ENCODE measurements at places on chromosomes 11 and 22. TPM values are rescaled to one million over a fixed set of nuclear protein-coding genes. Genes with fewer than 3 reads are reported as not detected.
A peak's percentile ranks its signal among the peaks of the same experiment; 100 is the strongest.

The SMIM35 gene
- 4.0 TPM for total RNA-seq

DNA sequence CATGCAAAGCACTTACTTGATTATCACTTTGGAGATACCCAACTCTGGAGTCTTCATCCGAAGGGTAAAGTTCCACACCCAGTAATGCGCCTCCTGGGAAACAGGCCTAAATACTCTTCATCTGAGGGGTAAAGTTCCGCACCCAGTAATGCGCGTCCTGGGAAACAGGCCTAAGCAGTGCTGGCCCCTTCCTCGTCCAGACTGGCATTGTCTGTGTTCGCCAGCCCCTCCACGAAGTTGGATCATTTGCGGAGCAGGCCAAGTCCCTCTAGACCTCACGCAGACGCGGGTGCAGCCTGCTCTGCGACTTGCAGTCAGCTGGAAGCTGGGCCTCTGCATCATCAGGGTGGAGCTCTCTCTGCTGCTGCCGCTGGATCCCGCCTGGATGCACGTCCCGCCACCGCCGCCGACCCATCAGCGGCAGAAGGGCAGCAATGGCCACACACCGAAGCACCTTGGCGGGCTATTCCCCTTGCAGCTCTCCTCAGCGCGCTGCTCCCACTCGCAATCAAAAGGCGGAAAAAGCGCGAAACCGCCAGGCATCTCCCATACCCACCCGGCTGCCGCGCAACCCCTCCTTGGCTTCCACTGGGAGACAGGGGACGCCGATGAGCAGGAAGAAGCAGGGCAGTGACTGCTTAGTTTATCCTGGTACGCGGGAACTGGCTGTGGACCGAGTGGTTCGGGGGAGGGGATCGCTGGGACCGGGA is 34.1 kb upstream of the GLYATL1 start:
- H3K4me3 ChIP-seq, result no peak overlapping the region
- H3K27me3 ChIP-seq, result peaks cover 75% of the 10 kb centered on the region
- H3K36me3 ChIP-seq, result no peaks in the 10 kb centered on the region
- H3K27ac ChIP-seq, result no peak overlapping the region
- no peak for DNase-seq

- H3K27ac ChIP-seq, result no peak overlapping the region
- no peak overlapping the region for H3K4me3 ChIP-seq
- no peaks in the 10 kb centered on the region for H3K27me3 ChIP-seq
- H3K36me3 ChIP-seq, result no peaks in the 10 kb centered on the region
- no peak for DNase-seq
These were observed 227.8 kb downstream of the ETS1 start for GRCh38 chr11:128359515-128359914.

GRCh38 chr11:71787098-71787823 is 45.7 kb upstream of the DEFB108B start:
- H3K27ac ChIP-seq, result peak overlapping the region; percentile 97
- H3K27me3 ChIP-seq, result peaks cover 9% of the 10 kb centered on the region
- no peaks in the 10 kb centered on the region for H3K36me3 ChIP-seq
- peaks cover 25% of the 10 kb centered on the region for H3K4me1 ChIP-seq

GRCh38 chr11:63290285-63290684 is 46.9 kb upstream of the SLC22A25 start:
- H3K4me1 ChIP-seq, result no peaks in the 10 kb centered on the region
- no peak overlapping the region for H3K27ac ChIP-seq
- no peak for DNase-seq
- no peaks in the 10 kb centered on the region for H3K36me3 ChIP-seq
- no peak overlapping the region for H3K4me3 ChIP-seq

DNA sequence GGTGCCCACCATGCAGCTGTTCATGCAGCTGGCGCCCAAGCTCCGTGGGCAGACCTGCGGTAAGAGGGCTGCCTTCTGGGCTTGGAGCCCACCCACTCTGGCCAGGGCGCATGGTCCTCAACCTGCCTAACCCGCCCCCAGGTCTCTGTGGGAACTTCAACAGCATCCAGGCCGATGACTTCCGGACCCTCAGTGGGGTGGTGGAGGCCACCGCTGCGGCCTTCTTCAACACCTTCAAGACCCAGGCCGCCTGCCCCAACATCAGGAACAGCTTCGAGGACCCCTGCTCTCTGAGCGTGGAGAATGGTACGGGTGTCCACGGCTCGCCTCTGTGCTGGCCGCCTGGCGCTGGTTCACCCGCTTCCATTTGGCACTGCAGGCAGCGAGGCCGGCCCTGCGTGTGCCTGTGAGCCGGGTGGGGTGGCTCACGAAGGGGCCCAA is 11.0 kb downstream of the MUC5AC start:
- no peak overlapping the region for H3K27ac ChIP-seq
- no peaks in the 10 kb centered on the region for H3K36me3 ChIP-seq
- no peaks in the 10 kb centered on the region for H3K27me3 ChIP-seq
- no peaks in the 10 kb centered on the region for H3K4me1 ChIP-seq
- H3K4me3 ChIP-seq, result no peak overlapping the region
- DNase-seq, result no peak

DNA sequence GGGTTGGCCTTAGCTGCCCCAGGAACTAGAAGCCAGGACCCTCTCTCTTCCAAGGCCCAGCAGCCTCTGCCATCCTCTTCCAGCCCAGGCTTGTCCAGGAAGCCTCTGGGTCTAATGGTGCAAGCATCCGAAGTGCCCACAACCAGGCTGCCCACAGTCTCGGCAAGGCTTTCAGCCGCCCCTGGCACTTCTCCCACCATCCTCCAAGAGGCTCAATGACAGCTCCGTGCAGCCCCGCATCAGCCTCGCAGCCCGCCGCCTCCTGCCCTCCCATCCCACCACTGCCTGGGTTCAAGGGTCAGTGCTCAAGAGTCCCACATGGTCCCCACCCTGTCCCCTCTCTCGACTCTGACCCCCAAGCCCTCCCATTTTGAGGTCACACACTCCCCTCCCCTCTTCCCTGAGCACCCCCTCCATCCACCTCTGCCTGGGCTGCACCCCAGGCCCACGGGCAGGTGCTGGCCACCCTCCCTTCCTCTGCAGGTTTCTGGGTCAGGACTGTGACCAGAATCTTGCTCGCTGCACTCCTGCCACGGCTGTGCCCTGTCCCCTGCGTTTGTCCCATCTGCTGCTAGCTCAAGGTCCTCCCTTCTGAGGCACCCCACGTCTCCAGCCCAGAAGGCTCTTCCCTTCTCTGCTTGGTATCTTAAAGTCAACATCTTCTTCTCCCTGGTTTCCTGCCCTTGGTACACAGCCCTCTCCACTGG is 17.2 kb downstream of the IFITM10 start:
- H3K4me3 ChIP-seq, result no peak overlapping the region
- H3K27ac ChIP-seq, result no peak overlapping the region
- H3K27me3 ChIP-seq, result peaks cover 36% of the 10 kb centered on the region
- no peak for DNase-seq
- H3K36me3 ChIP-seq, result peaks cover 3% of the 10 kb centered on the region
- peaks cover 45% of the 10 kb centered on the region for H3K4me1 ChIP-seq

The GLYATL2 gene
- not detected for total RNA-seq

- H3K27me3 ChIP-seq, result no peaks in the 10 kb centered on the region
- DNase-seq, result no peak
- H3K36me3 ChIP-seq, result peaks cover 46% of the 10 kb centered on the region
- H3K27ac ChIP-seq, result peak overlapping the region; percentile 99
- H3K4me1 ChIP-seq, result peaks cover 35% of the 10 kb centered on the region
These were observed 1.6 kb downstream of the PPP2R1B start for GRCh38 chr11:111764621-111765020.

The DDIAS gene
- total RNA-seq, result 12.0 TPM

The UCP2 gene
- total RNA-seq, result 199 TPM

DNA sequence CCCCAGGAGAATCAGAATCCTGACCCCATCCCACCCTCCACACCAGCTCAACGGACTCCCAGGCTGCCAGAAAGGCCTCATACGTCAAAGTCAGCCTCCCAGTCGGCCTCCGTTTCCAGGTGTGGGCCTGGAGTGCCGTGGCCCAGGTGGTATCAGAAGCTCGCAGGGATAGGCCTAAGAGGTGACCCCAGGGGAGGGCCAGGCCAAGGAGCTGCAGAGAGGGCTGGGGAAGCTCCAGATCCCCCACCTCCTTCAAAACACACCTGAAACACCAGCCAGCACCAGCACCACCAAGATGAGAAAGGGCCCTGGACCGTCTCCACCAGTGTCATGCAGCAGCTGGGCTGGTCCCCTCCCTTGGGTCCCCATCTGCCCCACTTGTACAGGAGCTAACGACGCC is 20.3 kb downstream of the ASCL2 start:
- no peaks in the 10 kb centered on the region for H3K36me3 ChIP-seq
- H3K4me3 ChIP-seq, result no peak overlapping the region
- no peak for DNase-seq
- peaks cover 25% of the 10 kb centered on the region for H3K27me3 ChIP-seq
- no peak overlapping the region for H3K27ac ChIP-seq

The OR52H1 gene
- not detected for total RNA-seq

GRCh38 chr11:2074266-2074825 is 64.8 kb downstream of the IGF2 start:
- H3K4me3 ChIP-seq, result no peak overlapping the region
- no peak for DNase-seq

The POU2AF2 gene
- not detected for total RNA-seq

The SLC7A4 gene
- 0.53 TPM for total RNA-seq

DNA sequence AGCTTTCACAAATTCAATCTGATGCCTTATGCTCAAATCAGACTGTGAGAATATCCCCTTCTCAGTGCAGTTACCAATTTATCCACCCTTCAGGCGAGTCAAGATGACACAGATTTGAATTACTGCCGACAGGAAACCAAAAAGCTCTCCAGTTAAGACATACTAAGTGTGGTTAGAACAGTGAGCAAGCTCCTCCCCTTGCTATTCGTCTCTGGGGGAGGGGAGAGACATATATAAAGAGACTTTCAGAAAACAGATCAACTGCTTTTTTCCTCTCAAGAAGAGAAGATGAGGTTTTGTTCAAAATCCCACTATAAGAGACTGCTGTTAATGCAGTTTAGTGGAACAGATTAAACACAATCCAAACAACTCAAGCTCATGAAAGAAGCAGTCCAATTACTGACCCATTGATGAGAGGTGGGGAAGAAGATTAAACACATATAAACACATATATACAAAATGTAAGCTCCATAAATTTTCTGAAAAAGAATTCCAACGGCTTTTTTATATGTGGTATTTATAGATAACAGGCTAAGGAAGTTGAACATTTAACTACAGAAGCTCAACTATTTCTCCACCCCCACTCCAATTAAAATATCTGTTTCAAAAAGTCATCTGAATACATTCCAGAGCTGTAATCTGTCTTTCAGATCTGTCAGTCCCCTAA is 102.7 kb downstream of the MRTFA start:
- H3K36me3 ChIP-seq, result peaks cover 8% of the 10 kb centered on the region
- peaks cover 60% of the 10 kb centered on the region for H3K4me1 ChIP-seq
- peak; percentile 81 for DNase-seq
- H3K4me3 ChIP-seq, result peak overlapping the region; percentile 79

GRCh38 chr11:64872790-64873488 is 5.5 kb downstream of the EHD1 start:
- H3K27me3 ChIP-seq, result no peaks in the 10 kb centered on the region
- peaks cover 58% of the 10 kb centered on the region for H3K36me3 ChIP-seq
- H3K4me3 ChIP-seq, result peak overlapping the region; percentile 17
- DNase-seq, result no peak
- H3K4me1 ChIP-seq, result peaks cover 83% of the 10 kb centered on the region

The MISFA gene
- total RNA-seq, result 0.85 TPM

The APOL5 gene
- total RNA-seq, result not detected

GRCh38 chr11:80960381-80961029 is 1519.7 kb upstream of the TENM4 start:
- H3K27ac ChIP-seq, result no peak overlapping the region
- H3K4me3 ChIP-seq, result no peak overlapping the region
- DNase-seq, result no peak
- H3K27me3 ChIP-seq, result no peaks in the 10 kb centered on the region
- H3K4me1 ChIP-seq, result no peaks in the 10 kb centered on the region
- no peaks in the 10 kb centered on the region for H3K36me3 ChIP-seq

DNA sequence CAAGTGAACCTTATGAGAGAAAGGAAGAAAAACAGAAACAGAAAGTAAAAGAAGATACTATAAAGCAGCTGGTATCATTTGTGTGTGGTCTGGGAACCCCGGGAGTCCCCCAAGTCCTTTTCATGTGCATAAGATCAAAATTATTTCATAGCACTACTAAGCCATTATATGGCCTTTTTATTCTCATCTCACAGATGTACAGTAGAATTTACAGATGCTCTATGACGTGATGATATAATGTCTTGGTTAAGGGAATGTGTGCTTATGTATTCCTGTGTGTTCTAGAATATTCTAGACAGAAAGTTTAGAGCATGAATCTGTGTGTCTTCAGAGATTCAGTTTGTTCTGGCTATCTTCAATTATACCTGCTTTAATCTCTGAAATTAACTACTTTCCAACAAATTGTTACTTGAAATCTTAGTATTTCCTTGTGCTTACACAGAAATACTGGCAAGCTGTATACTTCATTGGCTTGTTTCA is 8.6 kb upstream of the TPP1 start:
- no peak for DNase-seq
- peak overlapping the region; percentile 82 for H3K27ac ChIP-seq
- H3K36me3 ChIP-seq, result no peaks in the 10 kb centered on the region
- H3K27me3 ChIP-seq, result no peaks in the 10 kb centered on the region

DNA sequence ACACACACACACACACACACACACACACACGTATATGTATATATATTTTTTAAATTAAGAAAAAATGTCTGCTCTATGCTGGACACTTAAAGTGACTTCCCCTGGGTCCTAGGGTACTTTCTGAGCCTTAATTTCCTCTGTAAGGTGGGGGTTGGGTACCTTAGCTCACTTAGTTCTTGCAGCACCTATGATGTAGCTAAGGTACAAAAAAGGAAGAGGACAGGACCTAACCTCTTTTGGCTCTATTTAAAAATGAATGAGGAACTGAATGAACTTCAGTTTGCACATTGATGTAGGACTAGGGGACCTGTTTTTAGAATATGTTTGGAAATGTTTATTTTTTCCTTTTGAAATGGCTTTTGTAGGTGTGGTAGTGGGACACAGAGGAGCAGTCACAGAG is 11.1 kb downstream of the SREBF2 start:
- no peak overlapping the region for H3K4me3 ChIP-seq
- H3K36me3 ChIP-seq, result peaks cover 33% of the 10 kb centered on the region
- H3K27me3 ChIP-seq, result no peaks in the 10 kb centered on the region
- DNase-seq, result no peak
- H3K4me1 ChIP-seq, result peaks cover 72% of the 10 kb centered on the region

GRCh38 chr11:135075740-135076139 is 663.7 kb upstream of the B3GAT1 start:
- no peaks in the 10 kb centered on the region for H3K4me1 ChIP-seq
- peak; percentile 78 for DNase-seq
- H3K4me3 ChIP-seq, result no peak overlapping the region
- no peaks in the 10 kb centered on the region for H3K27me3 ChIP-seq
- H3K27ac ChIP-seq, result no peak overlapping the region

The GLYATL1 gene
- total RNA-seq, result not detected

The CNGA4 gene
- not detected for total RNA-seq
